Mesenteric fat pad (tissue), 1 donor: ENCODE measurements at places on chromosomes 4 and X. TPM values are rescaled to one million over a fixed set of nuclear protein-coding genes. Genes with fewer than 3 reads are reported as not detected.

GRCh38 chrX:33138677-33139249 lies 72.6 kb downstream of the DMD start:
- DNase-seq, result no peak

DNA sequence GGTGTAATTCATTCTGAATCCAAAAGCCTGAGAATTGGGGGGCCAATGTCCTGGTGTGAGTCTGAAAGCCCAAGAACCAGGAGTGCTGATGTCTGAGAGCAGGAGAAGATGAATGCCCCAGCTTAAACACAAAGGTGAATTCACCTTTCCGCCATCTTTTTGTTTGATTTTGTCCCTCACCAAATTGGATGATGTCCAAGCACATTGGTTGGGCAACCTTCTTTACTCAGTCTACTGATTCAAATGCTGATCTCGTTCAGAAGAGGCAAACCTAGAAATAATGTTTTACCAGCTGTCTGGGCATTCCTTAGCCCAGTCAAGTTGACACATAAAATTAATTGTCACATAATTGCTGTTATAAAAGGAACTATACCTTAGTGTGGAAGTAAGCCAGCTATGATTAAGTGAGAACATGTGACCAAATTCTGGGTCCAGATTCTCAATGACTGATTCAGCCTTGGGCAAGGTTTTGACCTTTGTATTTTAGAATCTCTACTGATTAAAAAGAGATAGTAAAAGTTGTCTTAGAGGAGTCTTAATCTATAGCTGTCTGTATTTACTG lies 34.5 kb upstream of the SLC4A4 start:
- no peak for DNase-seq

The FAT4 gene
- total RNA-seq, result 7.3 TPM

The STPG2 gene
- total RNA-seq, result 0.19 TPM

GRCh38 chrX:101057093-101057714 lies 5.3 kb upstream of the TRMT2B start:
- no peak for DNase-seq

The RASGEF1B gene
- 32.5 TPM for total RNA-seq

The STK26 gene
- total RNA-seq, result 2.1 TPM

The S100P gene
- 16.1 TPM for total RNA-seq

- DNase-seq, result no peak
Observed at GRCh38 chr4:53044651-53044960, 182.5 kb downstream of the RASL11B start.

DNA sequence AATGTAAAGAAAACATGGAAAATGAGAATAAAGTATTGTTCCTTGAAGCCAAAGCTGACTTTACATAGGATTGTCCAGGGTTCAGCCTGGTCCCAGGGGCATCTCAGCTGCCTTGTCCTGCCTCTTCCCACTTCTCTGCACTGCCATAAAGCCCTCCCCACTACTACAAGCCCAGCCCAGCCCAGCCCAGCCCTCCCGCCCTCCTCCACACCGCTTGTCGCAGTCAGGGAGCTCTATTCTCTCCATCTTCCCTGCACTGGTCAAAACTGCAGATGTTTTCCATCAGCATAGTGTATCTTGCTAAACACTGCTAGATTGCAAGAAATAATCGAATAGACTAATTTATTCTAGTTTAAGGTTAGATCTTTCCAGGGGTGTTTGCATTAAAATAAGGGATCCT lies 100.3 kb downstream of the TENM3 start:
- no peak for DNase-seq

DNA sequence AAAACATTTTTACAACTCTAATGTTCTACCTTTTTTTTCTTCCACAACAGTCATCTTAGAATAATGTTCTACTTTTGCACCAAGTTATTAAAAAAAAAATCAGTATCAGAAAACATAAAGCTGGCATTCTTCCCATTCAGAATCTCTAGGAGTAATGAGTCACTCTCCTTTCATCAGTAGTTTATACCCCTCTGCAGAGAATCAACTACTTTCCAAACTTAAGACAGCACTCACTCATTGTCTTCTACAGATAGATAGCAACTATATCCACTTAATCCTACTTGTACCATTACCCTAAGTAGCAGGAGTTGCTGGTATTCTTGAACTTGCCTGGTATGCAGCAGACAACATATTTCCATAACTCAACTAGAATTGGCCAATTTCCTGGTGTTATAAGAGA lies 3.2 kb downstream of the TIGD4 start:
- no peak for DNase-seq

DNA sequence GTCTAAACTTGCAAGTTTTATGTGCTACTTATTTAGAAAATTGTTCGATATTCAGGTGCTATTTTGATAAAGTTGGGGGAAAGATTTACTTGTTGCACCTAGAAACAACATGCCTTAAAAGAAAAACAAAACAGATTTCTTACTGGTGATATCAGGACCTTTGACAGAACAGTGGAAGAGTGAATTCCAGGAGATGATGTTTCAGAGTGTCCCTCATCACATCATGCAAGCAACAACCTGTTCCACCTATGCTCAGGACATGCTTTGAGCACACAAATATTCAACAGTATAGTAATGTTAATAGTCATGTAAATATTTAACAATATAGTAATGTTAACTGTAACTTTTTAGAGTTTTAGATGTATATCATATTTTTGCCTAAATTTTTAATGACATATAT lies 23.9 kb upstream of the RNF128 start:
- no peak for DNase-seq

The GAGE12E gene
- total RNA-seq, result not detected

GRCh38 chrX:100674705-100675104 lies 30.7 kb downstream of the SRPX2 start:
- DNase-seq, result no peak

The ARSH gene
- not detected for total RNA-seq

DNA sequence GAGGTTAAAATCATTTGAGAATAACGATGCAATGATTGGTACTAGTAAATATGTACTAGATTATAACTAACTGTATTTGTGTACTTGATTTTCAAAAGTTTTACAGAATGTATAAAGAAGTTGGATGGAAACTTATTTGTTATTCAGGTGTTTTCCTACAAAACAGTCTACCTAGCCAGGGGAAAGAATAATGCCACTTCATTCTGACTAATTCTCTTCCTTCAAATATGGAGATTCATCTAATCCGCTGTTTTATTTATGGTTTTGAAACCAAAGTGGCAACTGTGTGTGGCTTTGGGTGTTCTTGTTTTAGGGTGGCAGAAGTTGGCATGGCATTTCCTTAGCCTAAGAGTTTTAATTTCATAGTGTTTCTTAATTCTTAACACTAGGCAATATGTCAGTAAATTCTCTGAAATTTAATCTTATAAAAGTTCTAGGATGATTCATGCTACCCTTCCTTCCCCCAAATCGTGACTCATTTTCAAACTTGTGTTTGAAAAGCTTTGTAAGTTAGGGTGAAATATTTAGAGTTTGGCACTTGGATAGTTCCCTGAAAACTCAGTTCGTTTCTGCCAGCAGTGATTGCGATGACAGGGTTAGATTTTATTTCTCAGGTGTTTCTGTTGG lies 62.6 kb downstream of the DCLK2 start:
- DNase-seq, result no peak

- no peak for DNase-seq
Observed at GRCh38 chrX:49695276-49696180, at the start of gene PAGE1. Gene PAGE1, minus strand, starts transcription at chrX:49695984. Its CDS starts 1,214 bp downstream, at chrX:49694770.

GRCh38 chrX:152588206-152588605 lies 49.5 kb upstream of the GABRQ start:
- DNase-seq, result no peak

GRCh38 chr4:15325987-15326386 lies 101.8 kb upstream of the C1QTNF7 start:
- no peak for DNase-seq

- no peak for DNase-seq
Observed at GRCh38 chrX:123310112-123310511, 126.0 kb downstream of the GRIA3 start.

DNA sequence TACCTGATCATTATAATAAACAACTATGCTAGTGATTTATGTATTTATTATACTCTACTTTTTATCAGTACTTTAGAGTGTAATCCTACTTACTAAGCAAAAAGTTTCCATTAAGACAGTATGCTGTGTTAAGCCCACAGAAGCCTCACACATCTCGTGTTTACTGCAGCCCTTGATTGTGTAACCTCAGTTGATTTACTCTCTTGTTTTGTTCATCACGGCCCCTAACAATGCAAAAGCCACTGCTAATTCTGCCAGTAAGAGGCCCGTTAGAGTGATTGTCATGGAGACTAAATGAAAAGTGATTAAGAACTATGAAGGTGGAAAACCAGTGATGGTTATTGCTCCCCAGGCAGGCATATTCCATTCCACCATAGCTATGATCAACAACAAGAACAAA lies 436.2 kb downstream of the SPOCK3 start:
- no peak for DNase-seq

- no peak for DNase-seq
Observed at GRCh38 chr4:175833574-175834311, 21.7 kb upstream of the GPM6A start.

The RFC1 gene
- total RNA-seq, result 31.4 TPM

GRCh38 chr4:78513411-78513975 lies 38.1 kb upstream of the ANXA3 start:
- no peak for DNase-seq

DNA sequence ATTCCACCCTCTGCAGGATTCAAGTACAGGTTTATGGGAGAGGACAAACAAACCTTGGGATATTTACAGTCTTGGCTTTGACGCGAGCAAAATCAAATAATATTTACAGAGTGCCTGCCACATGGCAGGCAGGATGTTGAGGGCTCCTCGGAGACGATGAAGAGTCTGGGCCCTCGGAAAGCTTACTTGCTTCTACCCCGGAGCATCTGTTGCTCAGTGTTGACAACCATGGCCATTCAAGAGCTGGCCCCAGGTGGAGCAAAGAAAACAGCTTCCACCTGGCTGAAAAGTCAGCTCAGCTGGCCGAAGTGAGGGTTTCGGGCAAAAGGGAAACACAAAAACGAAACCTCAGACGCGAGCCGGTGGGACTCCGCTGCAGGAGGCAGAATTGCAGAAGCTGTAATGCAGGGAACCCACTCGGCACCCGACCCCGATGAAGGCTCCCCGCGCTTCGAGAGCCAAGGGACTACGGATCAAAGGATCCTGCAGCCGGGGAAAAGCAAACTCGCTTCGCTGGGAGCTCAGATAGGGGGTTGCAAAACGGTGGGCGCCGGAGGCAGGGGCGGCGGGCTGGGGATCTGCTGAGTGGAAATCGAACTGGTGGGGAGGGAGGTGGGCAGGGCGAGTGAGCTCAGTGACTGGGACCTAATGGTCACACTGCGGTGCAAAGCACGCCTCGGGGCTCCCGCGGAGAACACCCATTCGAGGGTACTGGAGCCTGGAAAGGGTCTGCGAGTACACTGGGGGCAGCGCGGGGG lies 805 bp downstream of the ATP8A1 start:
- peak; percentile 91 for DNase-seq

The RAB33A gene
- 3.4 TPM for total RNA-seq

The HS3ST1 gene
- total RNA-seq, result 4.2 TPM

- DNase-seq, result no peak
Observed at GRCh38 chr4:153232768-153233167, 28.5 kb downstream of the TRIM2 start.

GRCh38 chrX:7090641-7091040 lies 56.9 kb upstream of the STS start:
- no peak for DNase-seq

- DNase-seq, result no peak
Observed at GRCh38 chr4:80196922-80197573, at the start of gene PRDM8. Gene PRDM8, plus strand, starts transcription at chr4:80197503. Its CDS starts 2,578 bp downstream, at chr4:80200081.

The TBX22 gene
- not detected for total RNA-seq

GRCh38 chr4:2842687-2843262 lies 869 bp upstream of the ADD1 start:
- no peak for DNase-seq

The KLB gene
- 7.4 TPM for total RNA-seq

The DGKK gene
- not detected for total RNA-seq

GRCh38 chr4:91448668-91449330 lies 855.0 kb upstream of the GRID2 start:
- DNase-seq, result no peak

The ZCCHC18 gene
- not detected for total RNA-seq

The TNIP3 gene
- 0.16 TPM for total RNA-seq

The FNIP2 gene
- total RNA-seq, result 57.2 TPM

The AREG gene
- 41.0 TPM for total RNA-seq

- no peak for DNase-seq
Observed at GRCh38 chrX:70808942-70809940, 99.3 kb downstream of the TEX11 start.

- DNase-seq, result no peak
Observed at GRCh38 chr4:121053601-121054143, 18.7 kb downstream of the NDNF start.

The CYSLTR1 gene
- total RNA-seq, result 4.7 TPM

DNA sequence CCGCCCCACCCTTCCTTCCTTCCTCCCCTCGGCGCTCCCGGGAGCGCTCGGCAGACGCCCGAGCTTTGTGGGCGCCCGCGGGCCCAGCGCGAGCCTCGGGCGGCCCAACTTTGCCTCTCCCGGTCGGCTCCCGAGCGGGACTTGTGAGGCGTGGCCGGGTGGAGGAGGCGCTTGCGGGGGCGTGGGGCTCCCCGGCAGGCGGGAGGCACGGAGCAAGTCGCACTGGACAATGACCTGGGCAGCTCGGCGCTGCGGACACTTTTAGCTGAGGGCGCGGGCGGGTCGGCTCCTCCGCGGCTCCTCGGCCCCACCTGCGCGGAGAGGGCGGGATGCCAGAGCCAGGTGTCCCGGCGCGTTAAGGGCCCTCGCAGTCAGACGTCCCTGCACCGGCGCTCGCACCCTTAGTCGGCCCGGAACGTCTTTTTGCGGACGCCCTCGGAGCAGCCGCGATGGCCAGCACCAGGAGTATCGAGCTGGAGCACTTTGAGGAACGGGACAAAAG lies 385 bp downstream of the DCLK2 start:
- peak; percentile 92 for DNase-seq

The PDGFRA gene
- 181 TPM for total RNA-seq

GRCh38 chr4:174658246-174658645 lies 136.0 kb upstream of the HPGD start:
- no peak for DNase-seq

DNA sequence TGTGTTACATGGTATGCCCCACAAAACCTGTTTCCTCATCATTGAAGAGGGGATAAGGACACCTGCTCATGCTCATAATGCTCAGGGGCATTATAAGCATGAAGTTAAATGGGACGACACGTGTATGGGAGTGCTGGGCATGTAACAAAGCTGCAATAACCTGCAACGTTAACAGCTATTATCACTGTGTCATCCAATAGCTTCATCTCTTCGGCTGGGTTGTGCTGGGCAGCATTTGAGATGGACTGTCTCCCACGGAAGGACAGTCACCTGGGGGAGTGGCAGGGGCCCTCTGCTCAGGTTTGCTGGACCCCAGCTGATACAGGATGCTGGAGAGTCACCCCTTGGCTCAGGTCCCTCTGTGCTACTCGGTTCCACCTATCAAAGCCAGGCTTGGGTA lies 94.5 kb downstream of the NSUN7 start:
- DNase-seq, result peak; percentile 51

- no peak for DNase-seq
Observed at GRCh38 chr4:121675715-121676114, 21.1 kb downstream of the ANXA5 start.

The PRKG2 gene
- total RNA-seq, result 0.19 TPM

GRCh38 chrX:12758291-12758690 lies 32.9 kb upstream of the PRPS2 start:
- no peak for DNase-seq
